M059J (cell line): ENCODE measurements at places on chromosomes 7 and 10. TPM values are rescaled to one million over a fixed set of nuclear protein-coding genes. Genes with fewer than 3 reads are reported as not detected.

DNA sequence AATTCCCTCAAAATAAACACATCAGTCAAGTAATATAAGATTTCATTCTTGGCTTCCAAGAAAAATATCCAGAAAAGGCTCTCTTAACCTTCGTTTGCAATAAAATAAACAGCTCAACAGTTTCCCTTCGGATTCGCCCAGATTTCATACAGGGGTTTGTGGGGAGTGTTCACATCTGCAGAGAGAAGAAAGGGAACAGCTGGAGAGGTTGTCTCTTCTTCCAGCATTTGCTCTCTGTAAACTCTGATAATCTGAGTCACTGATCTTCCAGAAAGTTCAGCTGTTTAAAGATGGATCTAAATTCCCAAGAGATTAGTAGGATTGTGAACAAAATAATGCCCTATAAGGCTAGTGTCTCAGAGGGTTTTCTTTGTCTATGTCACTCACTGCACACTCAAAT, 277.9 kb downstream of the HPSE2 start:
- peak; percentile 9 for DNase-seq

GRCh38 chr10:42941295-42941644, 135.6 kb upstream of the RET start:
- DNase-seq = no peak

GRCh38 chr7:36663481-36663880, 60.8 kb downstream of the AOAH start:
- peak; percentile 70 for DNase-seq

- no peak for DNase-seq
These were observed 35.8 kb downstream of the SCRN1 start for GRCh38 chr7:29953726-29954347.

SRGN gene
- total RNA-seq = 740 and 865 TPM in 2 replicates

IDI2 gene
- not detected in 2 replicates for total RNA-seq

- no peak for DNase-seq
These were observed 32.9 kb upstream of the CRYGN start for GRCh38 chr7:151472644-151473380.

- DNase-seq = peak; percentile 84
These were observed 125.1 kb upstream of the NRP1 start for GRCh38 chr10:33459602-33460001.

SLC26A4 gene
- 0.84 and 1.6 TPM in 2 replicates for total RNA-seq

DNA sequence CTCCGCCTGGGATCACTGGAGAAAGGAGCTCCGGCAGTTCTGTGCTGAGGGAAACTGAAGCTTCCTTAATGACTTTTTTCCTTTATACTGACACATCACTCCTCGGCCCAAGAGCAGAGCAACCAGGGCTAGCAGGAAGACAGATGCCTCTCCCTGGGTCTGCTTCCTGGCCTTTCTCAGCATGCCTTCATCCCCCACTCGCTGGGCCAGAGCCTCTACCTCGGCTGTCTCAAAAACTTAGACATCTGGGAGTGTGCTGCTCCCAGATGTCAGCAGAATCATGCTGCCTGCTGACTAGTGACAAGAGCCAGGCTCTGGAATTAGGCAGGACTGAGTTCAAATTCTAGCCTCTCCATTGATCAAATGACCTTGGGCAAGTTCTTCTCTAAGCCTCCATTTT, 24.4 kb upstream of the LRRC4 start:
- no peak for DNase-seq

DNA sequence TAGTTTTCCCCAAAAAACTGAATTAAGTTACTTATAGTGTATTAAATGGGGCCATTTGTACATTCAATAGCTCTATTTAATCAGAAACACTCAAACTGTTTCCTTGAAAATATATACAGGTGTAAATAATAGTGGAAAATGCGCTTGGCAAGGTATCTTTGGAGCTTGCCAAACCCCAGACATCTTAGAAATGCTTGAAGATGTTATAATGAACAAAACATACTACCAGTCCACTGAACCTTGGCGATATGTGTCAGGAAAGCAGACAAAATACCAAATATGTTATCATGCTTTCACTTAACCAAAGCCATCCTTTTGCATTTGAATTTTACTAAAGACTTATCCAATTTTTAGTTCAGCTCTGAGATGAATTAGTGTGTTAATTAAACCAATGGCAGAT, 352.7 kb upstream of the SEMA3A start:
- no peak for DNase-seq

DNA sequence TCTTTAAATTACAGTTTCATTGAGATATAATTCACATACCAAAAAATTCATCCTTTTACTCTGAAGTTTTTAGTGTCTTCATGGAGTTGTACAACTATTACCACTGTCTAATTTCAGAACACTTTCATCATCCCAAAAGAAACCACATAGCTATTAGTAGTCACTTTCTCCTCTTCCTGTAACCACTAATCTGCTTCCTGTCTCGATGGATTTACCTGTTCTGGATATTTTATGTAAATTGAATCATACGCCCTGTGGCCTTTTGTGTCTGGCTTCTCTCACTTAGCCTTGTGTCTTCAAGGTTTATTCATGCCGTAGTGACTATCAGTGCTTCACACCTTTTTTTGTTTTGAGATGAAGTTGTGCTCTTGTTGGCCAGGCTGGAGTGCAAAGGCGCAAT, 135.5 kb downstream of the DOCK1 start:
- DNase-seq = no peak
